ENCODE measurements at places on chromosomes 12 and 14.
A peak's percentile ranks its signal among the peaks of the same experiment; 100 is the strongest.

GRCh38 chr12:121786440-121786825 is 7.1 kb downstream of the RHOF start:
- no peak for DNase-seq

GRCh38 chr12:91901381-91902074 is 244.1 kb downstream of the BTG1 start:
- no peak for DNase-seq

- no peak for DNase-seq
Measured at GRCh38 chr12:107304588-107305532, 211.5 kb upstream of the CRY1 start.

DNA sequence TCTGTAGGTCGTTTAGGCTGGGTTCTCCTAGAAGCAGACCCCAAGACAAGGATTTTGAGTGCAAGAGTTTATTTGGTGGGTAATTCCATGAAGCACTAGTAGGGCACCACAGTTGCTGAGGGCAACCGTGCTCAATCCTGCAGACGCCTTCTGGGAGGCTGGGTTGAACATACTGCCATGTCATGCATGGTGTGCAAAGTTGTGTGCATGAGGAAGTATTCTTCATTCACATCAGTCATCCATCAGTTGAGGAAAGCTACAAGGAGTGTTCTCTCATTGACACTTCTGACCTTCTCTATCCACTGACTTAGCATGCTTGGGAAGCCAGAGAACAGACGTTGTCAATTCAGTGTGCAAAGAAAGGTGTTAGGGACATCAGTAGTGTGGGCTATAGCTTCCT is 179.2 kb downstream of the PTPN11 start:
- DNase-seq: no peak

- DNase-seq: no peak
Measured at GRCh38 chr12:23929906-23930305, 19.6 kb downstream of the SOX5 start.

DNA sequence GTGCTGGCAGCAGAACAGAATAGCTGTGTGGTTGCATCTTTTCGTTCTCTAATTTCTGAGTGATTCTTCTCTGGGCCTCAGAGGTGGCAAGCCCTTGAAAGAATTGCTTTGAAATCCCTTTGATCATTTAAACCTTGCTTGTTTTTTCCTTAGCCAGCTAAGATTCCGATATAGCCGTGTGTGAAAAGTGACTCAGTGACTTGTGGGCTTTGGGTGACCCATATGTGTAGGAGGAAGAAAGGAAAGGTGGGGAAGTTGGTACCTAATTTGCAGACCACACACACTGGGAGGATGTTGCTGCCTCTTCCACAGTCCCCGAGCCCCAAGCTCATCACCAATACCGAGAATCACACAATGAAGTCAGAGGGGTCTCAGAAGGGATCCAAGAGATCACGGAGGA is 18.8 kb downstream of the SLC24A4 start:
- DNase-seq: no peak

GRCh38 chr12:4645023-4645422 is 3.8 kb downstream of the AKAP3 start:
- no peak for DNase-seq

GRCh38 chr12:1642513-1642912 is 13.5 kb downstream of the WNT5B start:
- DNase-seq: no peak

GRCh38 chr12:12561371-12562015 is 1.2 kb downstream of the DUSP16 start:
- peak; percentile 45 for DNase-seq

GRCh38 chr12:39144613-39145061 is 239.2 kb upstream of the CPNE8 start:
- no peak for DNase-seq

DNA sequence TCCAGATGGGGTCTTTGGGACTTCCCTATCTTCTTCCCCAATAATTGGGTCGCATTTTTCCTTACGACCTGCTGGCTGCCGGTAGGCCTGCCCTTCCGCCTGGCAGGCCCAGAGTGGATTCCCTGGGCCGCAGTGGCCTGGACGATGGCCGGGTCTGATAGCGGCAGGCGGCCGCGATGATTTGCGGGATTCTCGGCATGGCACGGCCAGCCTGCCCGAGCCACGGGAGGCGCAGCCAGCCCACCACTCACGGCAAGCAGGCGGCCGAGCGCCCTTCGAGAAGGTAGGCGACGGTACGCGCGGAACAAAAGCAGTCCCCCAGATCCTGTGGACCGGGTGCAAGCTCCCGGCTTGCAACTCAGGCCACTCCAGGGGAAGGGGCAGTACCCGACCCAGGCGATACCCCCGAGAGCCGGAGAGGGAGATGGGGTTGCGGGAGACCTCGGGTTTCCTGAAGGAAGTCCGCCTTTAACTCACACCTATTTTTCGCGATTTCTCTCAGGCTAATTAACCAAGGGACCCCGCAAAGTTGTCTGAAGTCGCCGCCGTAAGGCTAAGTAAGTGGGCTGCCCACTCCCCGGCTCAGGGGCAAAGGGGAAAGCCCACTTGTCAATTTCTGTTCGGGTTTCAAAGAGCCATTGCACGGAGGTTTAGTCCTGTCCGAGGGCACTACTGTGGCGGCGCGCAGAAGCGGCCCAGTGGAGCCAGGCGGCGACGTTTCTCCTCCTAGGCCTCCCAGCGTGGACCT is 1.4 kb upstream of the GSC start:
- no peak for DNase-seq

DNA sequence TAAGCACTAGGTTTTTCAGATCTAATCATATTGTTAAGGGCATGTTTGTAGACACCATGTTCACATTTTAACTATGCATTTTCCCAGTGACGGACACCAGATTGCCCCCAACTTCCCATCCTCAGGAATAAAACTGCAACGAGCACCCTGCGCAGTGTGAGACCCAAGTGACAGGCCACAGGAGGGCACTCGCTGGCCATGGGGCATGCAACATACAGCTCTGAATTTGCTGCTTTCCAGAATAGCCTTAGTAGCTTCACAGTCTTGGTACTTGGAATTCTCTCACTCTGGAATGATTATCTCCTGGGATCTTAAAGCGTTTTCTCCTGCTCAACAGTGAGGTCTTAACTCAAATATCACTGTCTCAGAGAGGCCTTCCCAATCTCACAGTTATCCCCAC is 972 bp upstream of the DDX47 start:
- DNase-seq: no peak

DNA sequence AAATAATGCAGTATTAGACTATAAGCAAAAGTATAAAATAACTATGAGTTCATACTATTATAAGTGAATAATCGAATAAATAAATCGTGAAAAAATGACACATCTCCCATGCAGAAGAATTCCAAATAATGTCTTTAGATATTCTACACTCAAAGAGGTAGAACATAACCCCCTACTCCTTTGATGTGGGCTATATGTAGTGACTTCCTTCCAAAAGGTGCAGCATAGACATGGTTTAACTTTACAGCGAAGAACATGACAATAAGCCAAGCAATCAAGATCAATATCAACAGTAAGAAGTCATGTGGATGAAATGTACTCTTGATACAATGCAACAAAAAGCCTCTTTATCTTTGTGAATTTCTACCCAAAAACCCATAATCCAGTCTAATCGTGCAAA is 46.0 kb upstream of the HIF1A start:
- DNase-seq: no peak

- DNase-seq: no peak
Measured at GRCh38 chr12:57047981-57048380, 1.9 kb downstream of the MYO1A start.

GRCh38 chr12:26651566-26652188 is 181.3 kb downstream of the ITPR2 start:
- no peak for DNase-seq

DNA sequence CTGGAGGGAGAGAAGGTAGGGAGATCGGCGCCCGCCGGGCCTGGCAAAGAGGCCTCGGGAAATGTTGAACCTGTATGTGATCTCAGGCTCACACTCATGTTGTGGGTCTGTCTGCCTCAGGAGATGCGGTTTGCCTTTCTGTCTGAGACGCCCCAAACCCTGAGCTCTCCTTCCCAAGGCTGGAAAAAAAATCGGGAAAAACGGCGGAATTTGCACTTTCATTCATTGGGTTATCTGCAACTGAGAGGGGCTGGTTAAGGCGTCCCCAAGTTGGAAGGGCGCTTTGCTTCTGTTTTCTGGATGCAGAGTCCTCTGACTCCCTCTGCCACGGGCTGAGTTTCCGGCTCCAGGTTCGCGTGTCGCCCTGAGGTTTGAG is 5.0 kb upstream of the HOXC9 start:
- DNase-seq: no peak

DNA sequence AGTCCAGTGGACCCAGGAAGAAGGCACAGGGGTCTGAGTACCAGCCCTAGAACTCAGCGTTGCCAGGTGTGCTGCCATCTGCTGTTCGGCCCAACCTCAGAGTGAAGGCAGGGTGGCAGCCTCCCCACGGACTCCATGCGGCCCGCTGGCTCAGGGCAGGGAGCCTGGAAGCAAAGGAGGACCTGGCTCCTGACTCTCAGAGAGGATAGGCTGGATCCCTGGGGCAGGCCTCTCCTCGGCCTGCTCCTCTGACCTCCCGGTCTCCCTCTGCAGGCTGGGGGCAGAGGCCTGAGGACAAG is 10.1 kb downstream of the MCRS1 start:
- no peak for DNase-seq

GRCh38 chr14:103016071-103016470 is 41.3 kb downstream of the CDC42BPB start:
- no peak for DNase-seq

DNA sequence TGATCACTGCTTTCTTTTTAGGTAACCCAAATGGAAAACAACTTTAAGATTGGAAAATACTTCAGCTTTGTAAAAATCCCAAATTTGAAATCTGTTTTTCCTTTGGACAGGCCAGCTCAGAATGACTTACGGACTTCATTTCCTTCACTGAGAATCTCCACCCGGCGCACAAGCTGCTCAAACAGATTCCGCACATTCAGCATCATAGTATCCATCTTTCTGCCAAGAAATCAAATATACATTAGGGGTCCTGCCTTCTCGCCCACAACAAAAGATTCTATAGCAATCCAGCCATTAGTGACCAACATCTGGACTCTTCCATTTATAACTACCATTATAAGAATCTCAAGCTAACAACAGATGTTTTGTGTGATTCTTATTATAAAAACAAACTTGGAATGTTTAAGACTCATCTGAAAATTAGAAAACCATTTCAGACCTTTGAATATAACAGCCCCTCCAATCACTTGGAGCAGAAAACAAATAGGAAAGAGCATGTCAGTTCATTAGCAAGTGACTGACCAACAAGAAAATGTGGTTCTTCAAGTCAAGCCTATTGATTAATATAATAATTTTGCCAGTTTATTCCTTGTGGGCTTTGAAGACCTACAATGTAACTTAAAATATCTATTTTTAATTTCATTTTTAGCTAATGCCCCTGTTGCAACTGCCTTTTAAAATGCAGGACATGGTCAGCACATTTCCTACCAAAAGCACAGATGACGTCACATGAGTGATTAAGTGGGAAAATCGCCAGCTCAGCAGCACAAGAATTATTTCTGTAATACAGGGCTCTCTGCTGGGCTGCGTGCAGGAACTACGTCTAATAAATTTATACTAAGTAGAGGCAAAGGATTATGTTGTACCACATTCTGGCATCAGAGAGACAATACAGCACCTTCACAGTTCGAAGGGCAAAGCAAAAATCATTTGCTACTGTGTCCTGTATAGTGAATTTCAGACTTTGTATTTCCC is 8.5 kb downstream of the RACGAP1 start:
- DNase-seq: peak; percentile 12

DNA sequence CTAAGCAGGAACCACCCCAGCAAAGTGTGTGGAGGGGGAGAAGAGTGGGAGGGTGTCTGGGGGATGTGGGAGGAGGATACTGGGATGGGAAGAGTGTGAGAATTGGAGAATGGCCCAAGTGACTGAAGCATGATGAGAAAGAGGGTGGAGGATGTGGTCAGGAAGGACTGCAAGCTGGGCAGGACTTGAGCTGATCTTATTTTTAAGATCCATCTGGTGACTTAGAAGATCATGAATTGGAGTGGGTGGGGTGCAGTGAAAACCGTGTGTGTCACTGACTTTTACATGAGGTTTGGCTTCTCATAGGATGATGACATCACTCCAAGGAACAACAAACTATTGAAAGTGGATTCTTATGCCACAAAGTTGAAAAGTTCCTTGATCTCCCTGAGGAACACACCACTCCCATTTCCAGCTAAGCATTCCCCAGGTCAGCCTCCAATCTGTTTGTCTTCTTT is 287.5 kb downstream of the GALC start:
- DNase-seq: no peak

DNA sequence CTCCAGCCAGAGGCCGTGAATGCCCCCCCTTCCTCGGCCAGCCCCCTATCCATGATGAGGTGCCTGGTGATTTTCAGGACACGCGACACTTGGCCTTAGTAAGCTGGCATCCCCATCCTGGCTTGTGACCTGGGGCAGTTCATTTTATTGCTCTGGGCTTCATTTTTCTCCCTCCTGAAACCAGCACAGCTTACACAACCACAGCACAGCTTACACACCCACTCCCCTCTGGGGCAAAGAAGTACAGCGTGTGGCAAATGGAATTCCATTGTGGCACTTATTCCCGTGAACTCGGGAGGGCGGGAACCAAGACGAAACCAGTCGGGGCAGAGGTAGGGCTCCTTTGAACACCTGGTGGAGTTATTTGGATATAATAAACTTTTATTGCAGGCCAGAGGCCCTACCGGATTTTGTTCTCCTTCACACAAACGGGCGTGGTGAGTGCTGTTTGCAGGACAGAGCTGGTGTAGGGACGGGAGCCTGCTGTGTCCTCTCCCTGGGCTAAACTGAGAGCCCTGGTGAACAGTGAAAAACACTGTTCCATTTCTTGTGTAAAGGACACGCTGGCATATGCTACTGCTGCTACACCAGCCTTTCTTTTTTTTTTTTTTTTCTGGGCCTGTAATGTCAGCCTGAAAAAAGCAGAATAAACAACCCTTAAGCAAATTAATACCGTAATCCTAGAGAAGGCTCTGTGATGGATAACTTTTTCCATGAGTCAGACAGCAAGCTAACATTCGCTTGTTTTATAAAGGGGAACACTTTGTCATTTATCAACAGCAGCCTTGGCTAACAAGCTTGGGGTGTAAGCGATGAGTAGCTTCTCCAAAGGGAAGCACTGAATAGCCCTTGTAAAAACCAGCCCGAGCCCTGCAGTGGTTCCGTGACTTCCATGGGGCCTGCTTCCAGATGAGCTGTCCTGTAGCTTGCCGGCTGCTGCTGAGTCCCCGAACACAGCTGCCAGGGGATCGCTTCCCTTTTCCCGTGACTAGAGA is 29.3 kb downstream of the CD9 start:
- peak; percentile 49 for DNase-seq

- no peak for DNase-seq
Measured at GRCh38 chr12:31298515-31298910, 27.4 kb downstream of the SINHCAF start.

- no peak for DNase-seq
Measured at GRCh38 chr14:79658769-79659168, 552.5 kb downstream of the DIO2 start.

DNA sequence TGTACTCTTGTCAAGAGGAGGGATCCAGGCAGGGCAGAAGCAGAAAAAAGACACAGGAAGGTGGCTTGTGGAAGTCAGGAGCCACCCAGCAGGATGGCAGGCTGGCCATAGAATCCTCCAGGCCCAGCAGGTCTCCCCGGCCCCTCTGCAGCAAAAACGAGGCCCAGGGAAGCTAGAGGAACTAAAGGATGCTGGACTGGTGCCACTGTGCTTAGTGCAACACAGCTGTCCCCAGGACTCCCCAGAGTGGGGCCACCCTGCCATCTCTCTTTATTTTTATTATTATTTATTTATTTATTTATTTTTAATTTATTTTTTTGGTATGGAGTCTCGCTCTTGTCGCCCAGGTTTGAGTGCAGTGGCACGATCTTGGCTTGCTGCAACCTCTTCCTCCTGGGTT is 54.1 kb downstream of the PITPNM2 start:
- DNase-seq: no peak
